Foreskin keratinocyte (primary cell): ENCODE measurements at places on chromosomes 2 and 18. TPM values are rescaled to one million over a fixed set of nuclear protein-coding genes. Genes with fewer than 3 reads are reported as not detected.

Gene PAX8
- 5.6 and 7.0 TPM in 2 replicates for total RNA-seq

Gene NTSR2
- total RNA-seq: not detected in 2 replicates

Gene ABCB11
- total RNA-seq: not detected in 2 replicates

Gene SLC9A4
- total RNA-seq: not detected in 2 replicates

Gene ABCG8
- not detected in 2 replicates for total RNA-seq

Gene SPR
- 28.2 and 29.0 TPM in 2 replicates for total RNA-seq

Gene ICOS
- not detected in 2 replicates for total RNA-seq

Gene VWA3B
- total RNA-seq: 0.35 TPM in 1 of 2 replicates, not detected in the other

Gene PSMA8
- not detected in 2 replicates for total RNA-seq

Gene M1AP
- total RNA-seq: 2.7 and 3.2 TPM in 2 replicates

Gene ABHD3
- total RNA-seq: 21.4 and 23.0 TPM in 2 replicates

Gene LOXHD1
- total RNA-seq: not detected in 2 replicates

DNA sequence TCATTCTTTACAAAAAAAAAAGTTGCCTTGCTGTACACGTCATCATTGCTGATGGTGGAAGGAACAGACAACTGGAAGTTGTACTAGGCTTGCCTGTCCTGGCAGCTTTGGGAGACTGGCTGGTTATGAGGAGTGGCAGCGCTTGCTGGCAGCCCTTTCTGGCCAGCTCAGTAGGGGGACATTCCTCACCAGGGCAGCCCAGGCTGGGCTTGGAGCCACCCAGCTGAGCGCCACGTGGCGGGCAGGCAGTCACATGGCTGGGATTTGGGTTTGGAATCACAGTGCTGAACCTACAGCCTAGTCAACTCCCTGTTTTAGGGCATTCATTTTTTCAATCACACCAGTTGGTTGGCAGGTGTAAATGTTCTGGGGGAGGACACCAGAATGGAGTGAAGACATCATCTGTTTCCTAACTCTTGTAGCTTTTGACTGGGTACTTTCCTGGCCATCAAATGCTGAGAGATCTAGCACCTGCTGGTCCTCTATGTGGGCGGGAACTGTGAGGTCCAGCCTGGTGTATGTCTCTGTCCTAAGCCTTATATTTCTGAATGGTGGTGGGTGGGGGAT is 139.3 kb downstream of the SETBP1 start:
- no peak for DNase-seq

- no peak for DNase-seq
These were observed 784.1 kb upstream of the FANCL start for GRCh38 chr2:59025157-59025757.

DNA sequence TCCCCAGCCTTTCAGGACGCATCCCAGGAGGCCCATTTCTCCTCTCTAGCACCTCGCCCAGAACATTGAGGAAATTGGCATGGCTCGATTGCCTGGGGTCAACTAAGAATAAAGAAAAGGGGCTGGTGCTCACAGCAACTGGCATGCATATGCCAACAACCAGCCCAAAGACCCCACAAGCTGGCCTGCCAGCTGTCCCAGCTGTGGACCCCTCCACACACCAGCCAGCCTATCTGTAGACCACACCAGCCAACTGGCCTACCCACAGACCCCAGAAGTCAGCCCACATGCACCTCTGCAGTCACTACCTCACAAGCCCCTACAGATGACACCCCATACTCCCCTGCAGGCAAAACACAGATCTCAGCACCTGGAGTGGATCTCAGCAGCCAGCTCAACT is 123.8 kb upstream of the ID2 start:
- DNase-seq: no peak

GRCh38 chr2:9004338-9005204 is 1.1 kb upstream of the MBOAT2 start:
- DNase-seq: peak; percentile 99

GRCh38 chr2:240217431-240218301 is 77.2 kb upstream of the OTOS start:
- DNase-seq: no peak

- no peak for DNase-seq
These were observed 75.2 kb downstream of the SEPTIN10 start for GRCh38 chr2:109538546-109538945.

- DNase-seq: no peak
These were observed 37.6 kb downstream of the UNC80 start for GRCh38 chr2:209809256-209809655.

DNA sequence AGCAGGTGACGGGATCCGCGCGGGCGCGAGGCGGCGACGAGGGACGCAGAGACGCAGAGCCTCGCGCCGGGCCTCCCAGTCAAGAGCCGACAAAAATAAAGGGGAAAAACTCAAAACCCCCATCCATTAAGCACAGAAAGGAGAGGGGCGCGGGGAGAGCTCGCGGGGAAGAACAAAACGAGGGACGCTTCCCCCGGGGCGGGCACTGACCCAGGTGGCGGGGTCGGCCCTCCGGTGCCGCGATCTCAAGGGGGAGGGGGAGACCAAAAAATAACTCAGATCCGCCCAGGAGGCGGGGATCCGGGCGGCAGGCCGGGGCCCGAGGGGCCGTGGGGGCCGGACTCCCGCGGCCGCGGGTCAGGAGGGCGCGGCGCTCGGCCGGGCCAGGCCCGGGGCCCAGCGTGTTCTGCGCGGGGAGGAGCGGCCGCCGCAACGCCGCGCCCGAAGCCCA is 597 bp downstream of the RNF103 start:
- peak; percentile 24 for DNase-seq

GRCh38 chr2:86135653-86136052 is 29.6 kb downstream of the PTCD3 start:
- no peak for DNase-seq

DNA sequence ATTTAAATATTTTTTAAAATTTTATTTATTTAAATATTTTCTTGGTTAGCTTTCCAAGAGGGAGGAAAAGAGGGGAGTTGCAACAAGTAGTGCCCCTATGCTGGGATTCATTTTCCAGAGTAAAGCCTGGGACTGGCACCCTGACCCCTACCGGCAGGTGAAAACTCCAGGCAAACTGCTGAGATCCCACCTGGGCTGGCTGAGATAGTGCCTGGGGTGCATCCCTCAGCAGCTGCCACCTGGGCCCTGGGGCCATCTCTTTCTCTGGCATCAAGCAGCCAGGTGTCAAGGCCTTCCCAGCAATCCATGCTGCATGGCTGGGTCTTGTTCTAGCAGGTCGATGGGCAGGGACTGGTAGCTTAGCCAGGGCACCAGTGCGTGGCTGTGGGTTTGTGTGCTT is 6.6 kb downstream of the SIX2 start:
- no peak for DNase-seq

- DNase-seq: peak; percentile 73
These were observed 25.1 kb upstream of the ME2 start for GRCh38 chr18:50853863-50854271.

GRCh38 chr2:241009191-241009590 is 10.8 kb downstream of the SNED1 start:
- no peak for DNase-seq

GRCh38 chr18:78857314-78858150 is 122.1 kb upstream of the SALL3 start:
- DNase-seq: no peak

DNA sequence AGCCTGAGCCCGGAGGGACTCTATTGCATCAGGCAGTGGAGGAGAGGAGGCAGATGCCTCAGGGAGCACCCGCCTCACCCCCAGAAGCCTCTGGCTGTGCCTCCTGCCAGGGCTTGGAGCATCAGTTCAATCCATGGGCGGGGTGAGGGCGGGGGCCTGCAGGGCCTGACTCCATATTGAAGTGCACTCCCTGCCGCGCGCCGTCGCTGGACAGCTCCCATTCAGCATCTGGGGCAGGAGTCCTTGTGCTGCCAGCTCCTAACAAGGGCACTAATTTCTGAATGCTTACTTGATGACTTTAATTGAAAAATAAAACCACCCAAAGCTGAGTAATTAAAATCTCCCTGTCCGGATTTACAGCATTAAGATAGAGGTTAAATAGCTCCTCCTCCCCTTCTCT is 23.8 kb downstream of the C1QL2 start:
- no peak for DNase-seq

GRCh38 chr2:168166902-168167510 is 80.4 kb downstream of the STK39 start:
- DNase-seq: peak; percentile 71

- no peak for DNase-seq
These were observed 72.8 kb downstream of the PTH2R start for GRCh38 chr2:208479342-208479741.

DNA sequence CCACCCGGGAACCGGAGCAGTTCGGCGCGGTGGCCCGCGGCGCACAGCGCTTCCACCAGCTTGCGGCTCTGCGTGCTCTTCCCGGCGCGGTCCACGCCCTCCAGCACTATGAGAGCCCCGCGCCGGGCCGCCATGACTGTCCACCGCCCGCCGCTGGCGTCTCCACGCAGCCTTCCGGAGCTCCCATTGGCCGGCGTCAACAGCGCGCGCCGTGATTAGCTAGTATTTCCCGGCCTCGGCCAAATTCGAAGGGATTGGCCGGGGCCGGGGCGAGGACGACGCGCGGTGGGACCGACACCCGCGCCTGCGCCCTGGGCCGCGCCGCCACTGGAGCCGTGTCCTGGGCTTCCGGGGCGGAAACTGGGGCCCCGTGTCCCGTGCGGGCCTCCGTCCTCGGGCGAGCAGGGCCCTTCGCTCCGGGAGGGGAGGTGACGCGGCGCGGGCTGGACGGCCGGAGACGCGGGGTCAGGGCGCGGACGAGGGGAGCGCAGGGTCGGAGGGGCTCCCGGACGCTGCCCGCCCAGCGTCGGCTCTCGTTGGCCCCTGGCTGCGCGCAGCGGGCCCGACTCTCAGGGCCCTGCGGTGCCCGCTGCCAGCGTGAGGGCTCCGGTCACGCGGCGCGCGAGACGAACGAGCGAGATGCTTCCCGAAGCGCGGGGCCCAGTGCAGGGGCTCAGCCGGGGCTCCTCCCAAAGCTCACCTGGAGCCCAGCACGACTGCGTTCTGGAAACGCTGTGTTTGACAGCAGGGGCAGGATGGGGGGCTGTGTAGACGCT is at the start of gene DTYMK:
DTYMK (minus strand) TSS at position 166 of the 776 bp plus-strand sequence; CDS start at position 134, 32 bp downstream.
- DNase-seq: peak; percentile 85
